Activated T-cell treated with anti-CD3 and anti-CD28 coated beads, Interleukin-2, amount 50 U/mL, for 4 hours (primary cell): ENCODE measurements at places on chromosomes 2 and 18. TPM values are rescaled to one million over a fixed set of nuclear protein-coding genes. Genes with fewer than 3 reads are reported as not detected.

The DYNAP gene
- total RNA-seq, result not detected

The DCDC2C gene
- total RNA-seq, result not detected

The BCL11A gene
- total RNA-seq, result 0.87 TPM

The FNDC4 gene
- 0.11 TPM for total RNA-seq

The CROCC2 gene
- not detected for total RNA-seq

The G6PC2 gene
- not detected for total RNA-seq

DNA sequence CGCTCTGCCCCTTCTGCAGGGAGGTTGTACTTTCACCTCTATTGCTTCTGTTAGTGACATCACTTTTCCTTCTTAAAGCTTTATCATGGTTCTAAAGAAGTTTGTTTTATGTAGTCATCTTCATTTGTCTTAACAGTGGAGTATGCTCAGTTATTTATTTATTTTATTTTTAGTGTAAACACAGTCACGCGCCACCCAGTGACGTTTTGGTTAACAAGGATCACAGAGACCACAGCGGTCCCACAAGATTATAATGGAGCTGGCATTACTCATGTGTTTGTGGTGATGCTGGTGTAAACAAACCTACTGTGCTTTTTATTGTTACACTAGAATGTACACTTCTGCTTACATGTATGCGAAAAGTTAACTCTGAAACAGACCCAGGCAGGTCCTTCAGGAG, 89.9 kb downstream of the SOX11 start:
- DNase-seq, result no peak

GRCh38 chr18:47882641-47883040, 47.8 kb downstream of the SMAD2 start:
- no peak for DNase-seq

DNA sequence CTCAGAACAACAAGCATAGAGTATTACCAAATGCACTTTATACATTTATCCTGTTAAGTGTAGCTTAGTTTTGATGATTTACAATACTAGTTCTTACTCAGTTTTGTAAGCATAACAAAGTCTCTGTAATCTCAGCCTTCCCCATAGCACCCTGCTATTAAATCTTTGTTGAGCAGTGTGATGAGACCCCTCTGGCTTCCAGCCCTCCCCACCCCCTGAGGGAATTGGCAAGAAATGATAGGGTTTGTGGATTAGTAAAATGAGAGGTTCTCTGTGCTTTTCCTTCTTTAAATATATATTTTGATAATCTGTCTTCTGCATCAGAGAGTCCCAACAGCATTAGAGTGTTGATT, 37.2 kb downstream of the ZNF521 start:
- no peak for DNase-seq

- no peak for DNase-seq
Observed at GRCh38 chr2:117832332-117832731, 17.8 kb downstream of the DDX18 start.

DNA sequence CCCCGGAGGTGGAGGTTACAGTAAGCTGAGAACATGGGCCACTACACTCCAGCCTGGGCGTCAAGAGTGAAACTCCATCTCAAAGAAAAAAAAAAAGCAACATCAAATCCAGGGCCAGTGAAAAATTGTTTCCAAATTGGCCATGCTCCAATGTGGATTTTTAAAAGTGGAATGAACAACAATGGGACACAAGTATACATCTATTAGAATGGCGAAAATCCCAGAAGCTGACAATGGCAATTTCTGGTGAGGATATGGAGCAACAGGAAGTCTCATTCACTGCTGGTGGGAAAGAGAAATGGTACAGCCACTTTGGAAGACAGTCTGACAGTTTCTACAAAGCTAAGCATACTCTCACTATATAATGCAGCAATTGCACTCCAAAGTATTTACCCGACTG, 161.4 kb downstream of the UXS1 start:
- no peak for DNase-seq

DNA sequence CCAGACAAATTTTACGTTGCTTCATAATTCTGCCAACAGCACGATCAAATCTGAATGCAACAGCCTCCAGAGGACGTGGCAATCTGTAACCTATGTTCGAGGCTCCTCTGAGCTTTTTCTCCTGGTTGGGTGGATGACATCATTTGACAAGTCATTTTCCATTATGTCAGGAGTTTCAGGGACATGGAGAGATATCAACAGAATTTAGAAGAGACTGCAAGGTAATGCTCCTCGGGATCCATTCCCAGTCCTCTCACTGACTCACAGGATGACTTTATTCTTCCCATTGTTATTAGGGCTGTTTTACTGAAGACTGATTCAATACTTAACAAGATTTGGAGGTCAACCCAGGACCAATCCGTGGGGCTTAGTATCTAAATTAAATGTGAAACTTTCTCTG, 72.5 kb upstream of the RNF152 start:
- no peak for DNase-seq

- DNase-seq, result no peak
Observed at GRCh38 chr2:10678225-10678624, 11.6 kb downstream of the NOL10 start.

DNA sequence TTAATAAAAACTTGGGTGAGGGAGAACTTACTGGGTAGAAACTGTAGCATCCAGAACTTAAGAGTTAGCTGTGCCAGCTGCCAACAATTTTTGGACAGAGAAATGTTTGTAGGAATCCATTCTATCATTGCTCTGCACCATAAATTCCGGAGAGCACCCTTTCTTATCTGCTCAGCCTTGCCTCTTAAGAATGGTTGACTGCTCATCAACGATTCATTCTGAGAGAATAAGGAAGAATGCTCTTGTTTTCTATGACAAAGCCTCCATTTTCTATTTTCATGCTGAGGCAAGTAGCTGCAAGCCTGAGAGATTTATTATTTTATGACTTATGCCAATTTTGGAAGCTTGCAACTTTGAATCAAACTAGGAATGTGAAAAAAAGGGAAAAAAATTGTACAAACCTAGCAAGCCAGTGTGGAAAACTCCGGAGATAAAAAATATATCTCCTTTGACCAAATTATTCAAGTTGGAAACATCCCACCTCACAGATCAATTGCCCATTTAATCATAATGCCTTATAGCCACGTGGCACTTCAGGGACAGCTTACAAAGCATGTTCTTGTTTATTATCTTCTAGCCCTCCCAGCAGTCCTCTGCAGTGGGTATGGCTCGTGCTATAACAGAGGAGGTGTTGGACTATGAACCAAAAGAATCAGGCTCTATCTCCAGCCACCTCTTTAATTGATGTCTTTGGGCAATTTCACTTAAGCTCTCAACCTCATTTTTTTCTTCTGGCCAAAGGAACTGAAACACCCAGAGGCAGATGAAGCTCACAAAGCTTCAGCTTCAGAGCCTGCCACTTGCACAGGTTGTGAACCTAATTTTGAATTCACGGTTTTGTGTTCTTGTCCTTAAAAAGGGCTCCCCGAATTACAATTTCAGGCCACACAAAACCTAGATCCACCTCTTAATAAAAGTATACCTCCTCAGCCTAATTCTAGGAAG, 40.9 kb upstream of the ATL2 start:
- DNase-seq, result no peak

DNA sequence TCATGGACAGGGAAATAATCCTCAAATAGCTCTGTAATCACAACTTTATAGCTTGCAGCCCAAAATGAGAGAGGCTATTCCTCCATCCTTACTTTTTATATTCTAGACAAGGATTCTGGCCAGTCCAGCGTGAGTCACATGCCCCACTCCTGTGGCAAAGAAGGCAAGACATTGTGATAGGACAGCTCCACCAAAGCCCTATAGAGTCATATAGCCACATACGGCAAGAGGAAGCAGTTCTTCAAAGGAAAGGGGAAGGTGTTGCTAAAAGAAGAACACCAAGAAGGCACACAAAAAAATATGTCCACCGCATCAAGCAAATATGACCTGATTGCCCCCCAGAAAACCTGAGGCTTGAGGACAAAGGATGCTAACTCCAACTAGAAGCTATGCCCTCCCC, 3.4 kb upstream of the GFPT1 start:
- DNase-seq, result no peak

- DNase-seq, result no peak
Observed at GRCh38 chr2:38147333-38148121, 71.6 kb upstream of the CYP1B1 start.

DNA sequence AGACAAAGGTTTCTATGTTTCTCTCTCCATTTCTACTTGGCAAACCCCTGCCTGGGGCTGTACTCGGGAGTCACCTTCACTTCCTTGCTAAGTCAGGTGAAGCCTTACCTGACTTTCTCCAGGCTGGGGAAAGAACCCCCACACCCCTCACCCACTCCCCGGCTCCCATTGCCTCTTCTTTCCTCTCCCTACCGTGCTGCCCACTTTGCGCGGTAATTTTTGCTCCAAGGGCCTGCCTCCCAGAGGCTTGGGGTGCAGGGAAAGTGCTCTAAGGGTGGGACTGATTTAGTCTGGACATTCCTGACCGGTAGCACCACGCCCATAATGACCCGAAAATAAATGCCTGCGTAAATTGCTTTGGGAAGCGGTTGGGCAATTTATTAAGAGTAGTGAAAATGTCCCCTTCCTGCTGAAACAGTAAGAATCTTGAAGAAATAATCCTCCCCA, 49.1 kb upstream of the ATP6V1B1 start:
- DNase-seq, result no peak

DNA sequence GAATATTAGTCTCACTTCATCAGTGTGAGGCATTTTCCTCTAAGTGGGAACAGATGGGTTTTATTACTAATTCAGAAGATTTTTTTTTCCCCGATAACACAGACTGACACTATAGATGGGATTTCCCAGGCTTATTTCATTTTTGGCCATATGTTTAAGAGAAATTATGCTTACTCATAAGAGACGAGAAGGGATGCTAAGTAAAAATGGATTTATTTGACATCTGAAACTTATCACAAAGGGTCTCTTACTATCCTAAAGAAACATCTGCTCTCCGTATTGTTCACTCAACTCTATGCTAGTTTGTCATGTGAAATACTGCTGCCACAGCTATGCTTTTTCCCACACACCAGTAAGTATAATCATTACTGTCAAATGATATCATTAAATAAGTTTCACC, 1476.3 kb downstream of the LRP1B start:
- DNase-seq, result no peak

DNA sequence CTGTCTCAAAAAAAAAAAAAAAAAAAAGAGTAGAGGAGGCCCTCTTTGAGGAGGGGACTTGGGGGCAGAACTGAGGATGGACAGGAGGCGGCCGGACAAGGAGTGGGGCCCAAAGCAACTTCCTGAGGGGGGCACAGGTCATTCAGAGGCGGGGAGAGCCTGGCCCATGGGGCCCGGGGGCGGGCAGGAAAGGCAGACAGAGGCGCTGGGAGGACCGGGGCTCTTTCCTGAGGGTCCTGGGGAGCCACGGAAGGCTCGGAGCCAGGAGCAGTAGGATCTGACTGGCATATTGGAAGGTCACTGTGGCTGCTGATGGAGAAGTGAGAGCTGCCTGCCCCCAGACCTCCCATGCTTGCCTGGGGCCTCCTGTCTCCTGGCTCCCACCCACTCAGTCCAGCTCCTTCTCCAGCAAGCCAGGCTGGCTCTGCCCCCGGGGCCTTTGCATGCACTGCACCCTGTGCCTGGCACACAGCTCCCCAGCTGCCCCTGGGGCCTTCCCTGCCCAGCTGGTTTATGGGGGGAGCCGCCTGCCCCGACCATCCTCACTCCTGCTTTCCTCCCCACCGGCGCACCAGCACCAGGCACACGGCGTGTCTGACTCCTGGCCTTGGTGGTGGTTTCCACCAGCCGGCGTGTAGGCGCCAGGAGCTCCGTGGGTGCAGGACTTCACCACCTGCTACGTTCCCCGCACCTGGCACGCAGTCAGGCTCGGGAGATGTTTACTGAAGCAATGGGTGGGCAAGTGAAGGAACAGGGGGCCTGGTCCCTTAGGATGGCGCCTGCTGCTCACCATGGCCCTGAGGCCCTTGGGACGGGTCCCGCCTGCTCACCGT, 5.6 kb downstream of the ESPNL start:
- peak; percentile 3 for DNase-seq

GRCh38 chr18:7735196-7735595, 168.1 kb downstream of the PTPRM start:
- DNase-seq, result no peak

GRCh38 chr2:190618030-190618429, 30.9 kb upstream of the NAB1 start:
- DNase-seq, result no peak

- no peak for DNase-seq
Observed at GRCh38 chr18:9410515-9410914, 64.8 kb upstream of the RALBP1 start.

- no peak for DNase-seq
Observed at GRCh38 chr18:26457611-26458353, 90.6 kb downstream of the KCTD1 start.

GRCh38 chr2:176161825-176162626, 4.9 kb downstream of the HOXD3 start:
- no peak for DNase-seq

GRCh38 chr2:152825834-152826233, 107.4 kb downstream of the ARL6IP6 start:
- DNase-seq, result no peak

- no peak for DNase-seq
Observed at GRCh38 chr2:99504844-99505584, 15.2 kb upstream of the REV1 start.

DNA sequence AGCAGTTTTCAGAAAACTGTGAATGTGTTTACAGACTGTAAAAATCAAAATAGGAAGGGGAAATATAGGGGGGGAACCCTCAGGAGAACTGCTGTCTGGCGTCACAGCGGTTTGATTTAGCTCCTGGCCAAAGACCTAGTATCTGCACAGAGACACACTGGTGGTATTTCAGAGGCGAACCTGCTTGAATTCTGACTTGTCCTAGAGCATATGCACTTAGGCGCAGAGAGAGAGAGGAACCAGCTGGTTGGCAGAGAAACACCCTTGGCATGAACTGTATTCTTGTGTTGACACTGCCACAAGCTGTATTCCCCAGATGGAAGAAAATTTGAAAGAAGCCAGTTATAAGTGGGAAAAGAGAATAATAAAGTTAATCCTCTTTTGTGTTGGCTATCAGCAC, 506.5 kb upstream of the NRP2 start:
- no peak for DNase-seq

DNA sequence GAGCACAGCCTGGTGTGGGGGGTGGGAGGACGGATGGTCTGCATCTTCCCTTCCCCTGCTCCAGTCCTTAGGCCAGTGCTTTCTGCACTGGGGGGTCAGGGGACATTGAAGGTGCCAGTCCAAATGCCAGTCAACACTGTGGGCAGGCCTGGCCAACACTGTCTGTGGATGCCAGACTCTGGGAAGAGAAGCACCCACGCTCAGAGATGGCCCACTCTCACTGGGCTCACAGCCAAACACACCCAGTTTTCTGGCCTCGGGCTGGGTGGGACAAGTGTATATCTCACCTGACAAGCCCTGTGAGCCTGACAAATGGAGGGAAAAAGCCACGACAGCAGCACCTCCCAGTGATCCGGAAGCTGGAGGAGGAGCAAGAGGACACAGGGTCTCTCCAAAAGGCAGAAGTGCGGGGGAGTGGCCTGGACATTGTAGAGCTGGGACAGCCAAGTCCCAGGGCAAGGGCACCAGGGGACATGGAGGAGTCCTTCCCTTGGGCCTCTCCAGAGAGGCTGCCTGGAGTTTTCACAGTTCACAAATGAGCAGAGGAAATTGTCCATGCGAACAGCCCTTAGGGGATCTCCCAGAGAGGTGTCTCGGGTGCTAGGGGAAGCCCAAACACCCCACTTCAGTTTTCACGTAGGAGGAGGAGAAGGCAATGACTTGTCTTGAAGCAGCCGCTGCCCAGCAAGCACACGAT, 79.3 kb downstream of the SDC1 start:
- DNase-seq, result no peak

- no peak for DNase-seq
Observed at GRCh38 chr2:117523267-117523666, 291.2 kb upstream of the DDX18 start.

- no peak for DNase-seq
Observed at GRCh38 chr18:56038171-56039030, 450.4 kb upstream of the TCF4 start.

GRCh38 chr2:112520234-112520783, 22.0 kb upstream of the POLR1B start:
- DNase-seq, result no peak
